ENCODE measurements at places on chromosomes 16 and 17.

- no peak for DNase-seq
Measured at GRCh38 chr17:14604591-14605266, 303.8 kb downstream of the HS3ST3B1 start.

- no peak for DNase-seq
Measured at GRCh38 chr17:82429824-82430223, 11.4 kb upstream of the OGFOD3 start.

DNA sequence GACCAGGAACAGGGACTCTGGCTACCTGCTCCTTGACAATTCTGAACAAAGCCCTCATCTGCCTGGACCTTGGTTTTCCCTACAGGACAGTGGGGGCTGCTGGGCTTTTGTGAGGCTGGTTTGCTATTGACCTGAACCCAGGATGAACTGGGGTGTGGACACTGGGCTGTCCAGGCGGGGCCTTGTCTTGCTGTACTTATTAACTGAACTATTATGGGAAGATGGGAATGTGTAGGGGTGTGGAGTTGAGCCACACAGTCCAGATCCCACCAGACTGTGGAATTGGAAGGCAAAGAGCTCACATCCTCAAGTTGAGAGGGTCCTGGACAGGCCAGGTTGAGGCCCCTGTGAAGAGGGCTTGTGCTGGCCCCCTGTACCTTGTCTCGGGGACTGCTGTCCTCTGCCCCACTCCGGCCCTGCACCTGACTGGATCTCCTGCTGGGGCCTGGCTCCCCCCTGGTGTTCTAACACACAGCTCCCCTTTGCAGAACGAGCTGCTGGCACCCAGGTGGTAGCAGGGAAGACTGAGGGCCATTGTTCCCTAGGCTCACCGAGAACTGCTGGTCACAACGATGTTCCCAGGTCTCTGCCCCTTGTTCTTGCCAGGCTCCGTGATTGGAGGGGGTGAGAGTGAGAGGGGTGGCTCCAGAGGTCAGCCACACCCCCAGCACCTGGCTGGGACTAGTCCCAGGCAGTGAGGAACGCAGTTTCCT, 51.8 kb upstream of the CDC42EP4 start:
- DNase-seq, result peak; percentile 81

GRCh38 chr16:75420987-75421819, 12.1 kb downstream of the CFDP1 start:
- DNase-seq, result no peak

DNA sequence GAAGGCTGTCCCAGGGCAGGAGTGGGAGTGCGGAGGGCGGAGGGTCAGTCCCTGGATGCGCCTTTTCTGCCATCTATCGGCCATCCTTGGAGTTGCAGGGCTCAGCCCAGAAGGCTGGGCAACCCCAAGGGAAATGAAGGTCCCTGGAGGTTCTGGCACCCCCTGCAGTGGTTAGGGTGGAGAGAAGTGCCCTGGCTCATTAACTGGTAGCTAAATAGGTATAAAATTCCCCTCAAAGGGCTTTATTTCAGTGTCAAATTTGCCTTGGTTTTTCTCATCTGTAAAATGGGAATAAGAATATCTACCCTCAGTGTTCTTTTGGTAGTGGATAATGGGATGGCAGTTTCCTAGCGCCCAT, 22.4 kb downstream of the C17orf75 start:
- peak; percentile 88 for DNase-seq

- DNase-seq, result no peak
Measured at GRCh38 chr17:76582660-76583059, 3.0 kb downstream of the ST6GALNAC2 start.
